ENCODE measurements at places on chromosomes 13 and 19.

DNA sequence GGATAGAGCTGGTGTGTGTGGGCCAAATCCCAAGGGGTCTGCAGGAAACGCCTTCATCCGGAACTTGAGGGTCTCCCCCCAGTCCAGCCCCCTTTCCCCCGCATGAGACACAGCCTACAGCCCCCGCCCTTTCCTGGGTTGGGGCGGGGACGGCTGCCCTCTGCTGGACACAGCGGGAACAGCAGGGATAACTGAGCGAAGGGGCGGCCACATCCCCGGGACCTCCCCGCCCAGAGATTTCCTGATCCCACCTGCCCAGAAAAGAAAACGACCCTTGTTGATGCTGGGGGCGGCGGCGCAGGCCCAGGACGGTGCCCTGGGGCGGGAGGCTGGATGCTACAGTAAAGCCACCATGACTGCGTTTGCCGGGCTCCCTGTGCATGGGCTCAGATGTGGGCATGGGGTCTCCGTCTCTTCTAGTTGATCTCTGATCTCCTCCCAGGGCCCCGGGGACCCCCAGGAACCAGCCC lies 14.2 kb downstream of the ONECUT3 start:
- DNase-seq = no peak

- no peak for DNase-seq
These were observed 22.5 kb upstream of the ZNF845 start for GRCh38 chr19:53311044-53311443.

DNA sequence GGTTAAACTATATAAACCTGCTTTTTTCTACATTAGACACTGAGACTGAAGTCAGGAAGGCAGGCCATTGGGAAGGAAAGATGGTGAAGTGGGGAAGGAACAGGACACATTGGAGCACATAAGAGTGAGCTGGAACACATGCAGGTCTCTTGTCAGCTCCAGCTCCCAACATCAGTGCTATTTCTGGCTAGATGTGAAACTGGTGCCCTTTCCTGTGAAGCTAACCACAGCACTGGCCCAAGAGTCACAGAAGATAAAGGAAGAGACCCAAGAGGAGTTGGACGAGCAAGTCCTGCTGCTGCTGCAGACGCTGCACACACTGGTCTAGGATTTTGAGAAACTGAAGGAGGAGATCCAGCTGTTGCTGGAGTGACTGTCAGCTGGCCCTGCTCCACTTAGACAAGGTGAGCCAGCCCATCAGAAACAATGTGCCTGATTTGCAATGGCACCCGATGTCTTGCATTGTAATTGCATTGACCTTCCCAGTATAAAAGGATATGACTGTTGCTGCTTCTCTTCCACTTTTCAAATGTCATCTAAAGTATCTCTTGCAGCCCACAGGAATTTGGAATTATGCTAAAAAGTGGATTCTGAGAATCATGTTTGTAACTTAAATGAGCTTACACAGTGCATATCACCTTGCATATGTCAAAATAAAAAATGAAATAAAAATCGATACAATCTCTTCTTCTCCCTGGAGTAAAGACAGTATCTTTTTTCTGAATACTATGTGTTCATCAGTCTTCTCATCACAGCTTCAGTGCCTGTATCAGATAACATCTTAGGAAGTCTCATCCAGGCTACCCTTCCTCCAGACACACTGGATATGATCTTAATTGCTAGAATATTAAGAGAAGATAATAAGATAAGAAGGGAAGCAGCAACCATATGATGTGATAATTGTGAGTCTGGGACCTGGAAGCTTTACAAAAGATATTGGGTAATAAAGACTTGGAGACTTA lies 230.7 kb upstream of the SPRY2 start:
- no peak for DNase-seq

GRCh38 chr13:110661256-110661655 lies 44.7 kb downstream of the CARS2 start:
- no peak for DNase-seq

GRCh38 chr19:50536662-50537305 lies 23.1 kb upstream of the ASPDH start:
- no peak for DNase-seq
